AG09309 (cell line): ENCODE measurements at places on chromosomes 7 and 10.

DNA sequence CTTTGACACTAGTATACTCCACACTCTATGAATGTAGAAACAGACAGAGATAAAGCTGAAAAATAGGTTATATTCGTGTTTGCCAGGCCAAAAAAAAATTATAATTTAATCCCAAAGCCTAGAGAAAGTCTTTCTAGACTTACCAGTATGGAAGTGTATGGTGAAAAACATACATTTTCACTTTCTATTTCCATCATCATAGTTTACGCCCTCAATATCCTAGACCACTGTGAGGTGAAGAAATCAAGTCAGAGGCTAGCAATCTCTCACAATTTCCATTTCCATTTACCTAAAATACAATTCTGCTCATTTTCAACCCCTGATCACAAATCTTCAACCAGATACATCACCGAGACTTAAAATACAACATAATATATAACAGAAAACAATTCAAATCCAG lies 16.2 kb downstream of the GPR22 start:
- no peak for DNase-seq

DNA sequence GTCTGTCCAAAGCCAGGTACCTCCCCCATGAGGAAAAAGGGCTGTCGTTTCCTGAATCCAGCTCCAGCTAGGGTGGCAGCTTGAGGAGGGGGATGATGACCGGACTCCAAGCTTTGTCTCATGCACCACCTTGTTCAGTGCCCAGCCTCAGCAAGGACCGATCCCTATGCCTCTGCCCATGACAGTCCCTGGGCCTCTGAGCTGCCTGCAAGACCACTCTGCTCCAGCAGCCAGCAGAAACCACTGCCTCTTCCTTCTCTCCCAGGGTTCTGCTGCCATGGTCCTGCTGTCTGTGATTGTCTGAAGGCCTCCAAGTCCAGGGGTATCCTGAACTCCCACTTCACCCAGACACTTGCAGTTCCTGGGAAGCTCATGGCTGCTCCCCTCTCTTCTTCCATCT lies 21.3 kb upstream of the GDF10 start:
- DNase-seq: no peak

GRCh38 chr10:44020322-44021111 lies 364.4 kb downstream of the CXCL12 start:
- DNase-seq: no peak

DNA sequence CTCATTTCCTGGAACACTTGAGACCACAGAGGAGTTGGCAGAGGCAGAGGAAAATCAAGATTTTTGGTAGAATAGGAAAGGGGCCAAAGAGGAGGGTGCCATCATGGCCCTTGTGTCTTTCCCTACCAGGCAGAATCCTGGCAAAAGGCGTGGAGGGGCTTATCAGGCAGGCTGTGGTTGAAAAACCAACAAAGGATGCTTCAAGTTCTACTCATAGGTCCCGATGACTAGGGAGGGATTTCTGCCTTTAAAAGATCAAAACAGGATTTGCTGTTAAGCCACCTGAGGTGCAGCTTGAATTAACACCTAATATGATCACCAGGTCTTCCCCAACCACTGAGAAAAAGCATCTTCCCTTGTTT lies 45.7 kb downstream of the BPGM start:
- DNase-seq: peak; percentile 60

- DNase-seq: no peak
Observed at GRCh38 chr7:2819161-2819953, 24.8 kb downstream of the GNA12 start.

- peak; percentile 16 for DNase-seq
Observed at GRCh38 chr7:36526863-36527548, 137.3 kb downstream of the ANLN start.

DNA sequence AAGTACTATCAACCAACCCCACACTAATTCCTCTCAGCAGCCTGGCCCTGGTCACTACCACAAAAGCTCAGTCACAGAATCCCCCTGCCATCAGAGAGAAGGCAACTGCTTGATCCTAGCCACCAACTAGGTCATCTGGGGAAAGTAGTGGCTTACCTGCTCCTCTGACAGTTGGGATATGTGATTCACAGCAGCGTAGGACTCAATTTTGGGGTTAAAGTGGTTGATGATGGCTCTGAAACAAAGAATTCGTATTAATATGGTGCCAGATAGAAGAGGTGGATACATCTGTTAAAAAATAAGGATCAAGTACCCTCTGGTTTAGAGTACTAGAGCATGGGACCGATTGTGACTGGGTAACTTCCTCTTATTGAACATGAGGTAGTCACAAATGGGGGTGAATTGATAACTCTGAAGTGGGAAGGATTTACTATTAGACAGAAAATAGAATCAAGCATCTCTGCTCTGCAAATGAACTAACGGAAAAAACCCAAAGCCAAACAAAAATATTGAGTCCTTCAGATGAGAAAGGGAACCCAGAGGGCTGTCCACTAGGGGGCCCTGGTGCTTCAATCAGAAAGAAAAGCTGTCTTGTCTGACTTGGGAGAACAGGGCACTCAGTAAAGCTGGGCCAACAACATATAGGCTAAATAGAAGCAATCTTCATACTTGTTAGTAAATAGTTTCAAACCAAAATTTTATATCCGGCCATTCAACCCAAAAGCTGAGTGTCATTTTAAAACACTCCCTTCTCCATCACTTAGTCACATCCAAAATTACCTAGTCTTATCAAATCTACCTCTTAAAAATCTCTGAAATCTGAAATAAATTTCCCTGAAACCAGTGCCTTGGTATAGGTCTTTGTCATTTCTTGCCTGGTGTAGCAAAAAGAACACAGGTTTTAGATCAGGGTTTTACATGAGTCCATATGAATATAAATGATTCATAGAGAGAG lies 45.9 kb upstream of the KCNIP2 start:
- DNase-seq: peak; percentile 35

- peak; percentile 14 for DNase-seq
Observed at GRCh38 chr7:33050535-33051318, 11.8 kb downstream of the NT5C3A start.

GRCh38 chr7:80949449-80949848 lies 30.6 kb upstream of the SEMA3C start:
- no peak for DNase-seq

GRCh38 chr10:4538016-4538415 lies 288.0 kb upstream of the AKR1E2 start:
- DNase-seq: no peak

GRCh38 chr10:4442296-4442695 lies 383.7 kb upstream of the AKR1E2 start:
- no peak for DNase-seq

- DNase-seq: no peak
Observed at GRCh38 chr7:42893346-42894240, 18.3 kb downstream of the C7orf25 start.

DNA sequence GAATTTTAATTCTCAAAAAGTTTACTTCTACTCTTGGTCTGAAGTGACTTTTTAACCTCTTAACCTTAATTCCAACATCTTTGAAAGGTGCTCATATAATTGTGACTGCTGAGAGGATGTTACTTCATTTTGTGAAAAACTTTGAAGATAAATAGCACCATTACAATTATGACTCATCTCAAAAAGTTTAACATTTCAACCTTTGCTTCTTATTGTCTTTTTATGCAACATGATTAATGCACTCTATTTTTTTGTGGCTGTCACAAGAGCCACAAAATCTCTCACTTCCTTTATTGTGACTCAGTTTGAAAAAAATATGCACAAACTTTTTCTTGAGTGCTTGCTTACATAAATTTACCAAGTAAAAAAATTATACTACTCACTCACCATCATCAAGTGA lies 383.1 kb downstream of the LRRTM3 start:
- no peak for DNase-seq

DNA sequence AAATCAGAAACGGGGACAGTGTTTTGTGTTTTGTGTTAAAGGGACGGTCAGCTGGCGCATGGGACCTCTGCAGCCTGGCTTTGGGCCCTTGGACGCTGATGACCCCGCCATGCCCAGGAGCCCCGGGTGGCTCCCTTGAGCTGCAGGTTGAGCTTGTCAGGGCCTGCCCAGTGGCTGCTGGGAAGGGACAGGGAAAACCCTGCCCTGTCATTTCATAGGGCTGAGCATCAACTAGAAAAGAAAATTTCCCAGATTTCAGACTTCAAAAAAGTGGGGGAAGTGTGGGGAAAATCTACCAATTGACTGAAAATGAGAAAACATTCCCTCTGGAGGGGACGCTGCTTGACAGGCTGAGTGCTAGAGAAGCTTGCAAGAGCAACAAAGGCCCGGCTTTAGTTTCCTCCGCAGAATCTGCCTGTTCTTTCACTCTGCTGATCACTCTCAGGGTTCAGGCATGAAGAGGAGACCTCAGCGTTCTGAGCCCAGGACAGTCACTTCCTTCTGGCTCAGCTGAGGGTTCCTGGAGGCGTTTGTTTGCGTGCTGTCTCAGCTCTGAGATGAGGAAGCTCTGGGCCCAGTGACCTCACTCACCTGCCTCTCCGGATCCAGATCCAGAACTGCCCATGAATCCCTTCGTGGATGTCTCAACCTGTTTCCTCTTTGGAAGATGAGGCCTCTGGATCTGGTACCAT lies 18.6 kb upstream of the DNAJB6 start:
- no peak for DNase-seq

- no peak for DNase-seq
Observed at GRCh38 chr7:29255906-29256692, 61.5 kb downstream of the CHN2 start.

- no peak for DNase-seq
Observed at GRCh38 chr7:3283130-3283704, 17.8 kb upstream of the SDK1 start.

- peak; percentile 16 for DNase-seq
Observed at GRCh38 chr10:61942604-61943461, 41.3 kb downstream of the ARID5B start.

- no peak for DNase-seq
Observed at GRCh38 chr10:6958254-6958653, 378.2 kb upstream of the PRKCQ start.

GRCh38 chr10:122044045-122044661 lies 55.2 kb downstream of the TACC2 start:
- no peak for DNase-seq

GRCh38 chr7:12493407-12493806 lies 77.1 kb upstream of the SCIN start:
- DNase-seq: no peak

GRCh38 chr10:76136961-76137360 lies 705.5 kb downstream of the LRMDA start:
- no peak for DNase-seq

DNA sequence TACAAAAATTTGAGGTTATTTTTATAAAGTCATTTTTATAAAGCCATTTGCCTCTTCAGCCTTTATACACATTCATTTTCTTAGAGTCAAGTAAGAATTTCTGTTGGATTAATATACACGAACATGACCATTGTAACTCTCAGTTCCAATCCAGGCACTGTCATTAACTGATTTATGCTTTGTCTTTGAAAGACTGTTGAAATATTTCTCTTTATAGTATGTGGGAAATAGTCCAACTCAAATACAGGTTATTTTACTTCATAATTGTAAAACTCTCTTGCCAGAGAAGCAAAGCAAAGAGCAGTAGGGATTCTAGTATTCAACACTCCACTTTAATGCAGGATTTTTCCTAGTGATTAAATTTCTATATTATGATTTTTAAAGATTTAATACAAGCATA lies 36.5 kb upstream of the PAPSS2 start:
- DNase-seq: no peak

- no peak for DNase-seq
Observed at GRCh38 chr7:141288626-141289025, 214.8 kb downstream of the TMEM178B start.

DNA sequence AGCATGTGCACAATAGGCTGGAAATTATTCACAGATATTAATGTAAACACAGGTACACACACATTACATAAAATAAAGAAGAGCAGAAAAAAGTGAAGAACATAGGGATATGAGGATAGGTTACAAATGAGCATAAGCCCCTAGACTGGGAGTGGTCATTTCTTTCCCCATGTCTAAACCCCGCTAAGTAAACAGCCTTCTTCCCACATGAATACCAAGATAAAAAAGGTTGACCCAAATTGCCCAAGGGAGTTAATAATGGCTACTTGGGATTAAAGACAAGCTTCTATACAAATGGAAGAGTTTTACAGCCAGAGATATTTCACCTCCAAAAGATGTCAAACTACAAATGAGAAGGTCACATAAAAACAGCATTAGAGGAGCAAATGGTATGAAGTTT lies 527.1 kb upstream of the CELF2 start:
- DNase-seq: no peak
